ENCODE measurements at places on chromosomes 4 and X.
A peak's percentile ranks its signal among the peaks of the same experiment; 100 is the strongest.

- DNase-seq = no peak
These were observed 169.9 kb downstream of the SLIT2 start for GRCh38 chr4:20421603-20421985.

DNA sequence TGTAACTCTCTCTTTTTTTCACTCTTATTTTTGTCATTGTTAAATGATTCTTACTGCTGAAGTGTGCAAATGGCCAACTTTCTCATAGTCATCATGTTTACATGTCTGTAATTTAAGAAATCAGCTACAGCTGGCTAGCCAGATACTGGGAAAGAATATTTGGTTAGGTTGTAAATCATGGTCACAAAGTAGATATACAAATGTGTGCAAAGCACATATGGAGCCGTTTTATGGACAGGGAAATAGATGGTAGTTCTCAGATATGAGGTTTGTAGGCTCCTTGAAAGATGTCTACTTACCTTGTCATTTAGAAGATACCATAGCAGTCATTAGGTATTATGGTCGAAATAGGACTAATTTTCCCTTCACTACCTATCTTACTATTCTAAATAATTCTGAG lies 430.4 kb downstream of the ADGRL3 start:
- DNase-seq = no peak

DNA sequence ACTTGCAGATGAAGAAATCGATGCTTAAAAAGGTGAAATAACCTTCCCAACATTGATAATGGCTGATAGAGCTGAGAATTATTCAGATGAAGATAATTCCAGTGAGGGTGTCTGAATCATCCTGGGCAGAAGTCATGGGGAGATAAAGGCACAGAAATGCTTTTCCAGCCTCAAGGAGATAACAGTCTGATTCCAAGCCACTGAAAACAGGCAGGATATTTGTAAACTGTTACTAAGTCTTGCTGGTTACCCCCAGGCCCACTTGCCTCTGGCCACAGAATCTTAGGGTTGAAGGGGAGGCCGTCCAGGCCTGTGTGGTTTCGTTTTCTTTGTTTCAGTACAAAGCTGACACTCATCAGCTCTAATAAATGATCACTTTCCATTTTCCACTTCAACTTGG lies 158.5 kb downstream of the SH3KBP1 start:
- no peak for DNase-seq

DNA sequence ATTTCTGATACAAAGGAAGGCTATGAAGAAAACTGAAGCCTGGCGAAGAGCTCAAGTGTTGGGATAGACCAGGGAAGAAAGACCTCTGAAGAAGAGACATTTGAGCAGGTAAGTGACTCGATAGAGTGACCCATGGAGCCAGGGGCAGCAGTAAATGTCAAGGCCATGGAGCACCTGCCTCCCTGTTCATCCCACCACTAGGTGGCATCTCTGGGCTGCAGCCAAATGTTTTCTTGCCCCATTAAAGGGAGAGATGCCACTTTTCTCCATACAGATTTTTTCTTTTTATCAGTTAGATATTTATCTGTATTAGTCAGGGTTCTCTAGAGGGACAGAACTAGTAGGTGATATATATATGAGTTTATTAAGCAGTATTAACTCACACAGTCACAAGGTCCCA lies 4.9 kb upstream of the ZNF81 start:
- peak; percentile 38 for DNase-seq

DNA sequence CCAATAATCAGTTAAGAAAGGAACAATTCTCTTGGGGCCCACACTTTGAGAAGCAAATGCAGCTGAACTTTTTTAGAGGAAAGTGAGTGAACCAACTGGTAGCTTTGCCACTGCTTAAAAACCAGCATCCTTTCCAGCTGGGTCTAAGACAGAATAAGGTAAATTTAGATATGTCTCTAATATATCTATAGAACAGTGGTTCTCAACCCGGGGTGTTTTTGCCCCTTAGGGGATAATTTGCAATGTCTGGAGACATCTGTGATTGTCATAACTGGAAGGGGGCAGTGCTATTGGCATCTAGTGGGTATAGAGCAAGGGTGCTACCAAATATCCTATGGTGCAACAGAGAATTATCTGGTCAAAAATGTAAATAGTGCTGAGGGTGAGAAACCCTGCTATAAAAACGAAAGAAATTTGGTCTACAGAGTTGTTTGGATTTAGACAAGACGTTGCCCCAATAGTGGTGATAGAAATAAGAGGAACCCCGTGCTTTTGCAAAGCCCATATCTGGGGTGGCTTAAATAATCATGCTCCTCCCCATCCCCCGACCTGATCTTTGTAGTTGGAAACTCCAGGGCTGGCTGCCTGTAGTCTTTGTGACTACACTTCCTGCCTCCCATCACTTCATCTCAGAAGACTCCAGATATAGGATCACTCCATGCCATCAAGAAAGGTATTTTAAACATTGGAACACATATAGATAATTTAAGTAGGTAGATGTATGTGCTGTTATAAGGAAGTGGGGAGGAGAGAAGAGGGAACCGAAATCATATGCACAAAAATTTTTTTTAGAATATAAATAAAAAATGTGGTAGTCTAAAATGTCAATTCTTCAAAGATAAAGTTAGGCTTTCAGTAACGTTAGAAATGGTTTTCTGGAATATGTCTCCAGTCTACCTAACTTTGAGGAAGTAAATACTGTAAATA lies at the start of gene TLR7:
Gene TLR7 (plus strand): TSS at position 622 of the 927 bp plus-strand sequence. CDS start 507 bp downstream, outside the sequence.
- no peak for DNase-seq

DNA sequence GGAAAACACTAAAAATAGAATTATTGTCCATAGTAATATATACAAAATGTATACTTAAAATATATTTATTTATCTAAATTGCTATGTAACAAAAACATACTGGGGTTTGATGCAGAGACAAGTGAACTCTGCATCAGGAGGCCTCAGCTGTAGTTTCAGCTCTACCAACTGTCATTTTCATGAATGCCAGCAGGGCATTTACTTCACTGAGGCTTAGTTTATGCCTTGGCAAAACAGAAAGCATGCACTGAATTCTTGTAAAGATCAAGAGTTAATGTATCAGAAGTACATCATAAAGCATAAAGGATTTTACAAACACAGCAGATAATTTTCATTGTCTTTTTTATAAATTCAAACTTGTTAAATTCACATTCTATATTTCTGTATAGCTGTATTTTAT lies 577.0 kb downstream of the C4orf33 start:
- no peak for DNase-seq

All from NCI-H1105 treated with DMSO at 0.1 percent for 48 hours (cell line).